Foreskin fibroblast (primary cell): ENCODE measurements at places on chromosomes 3 and 15.

DNA sequence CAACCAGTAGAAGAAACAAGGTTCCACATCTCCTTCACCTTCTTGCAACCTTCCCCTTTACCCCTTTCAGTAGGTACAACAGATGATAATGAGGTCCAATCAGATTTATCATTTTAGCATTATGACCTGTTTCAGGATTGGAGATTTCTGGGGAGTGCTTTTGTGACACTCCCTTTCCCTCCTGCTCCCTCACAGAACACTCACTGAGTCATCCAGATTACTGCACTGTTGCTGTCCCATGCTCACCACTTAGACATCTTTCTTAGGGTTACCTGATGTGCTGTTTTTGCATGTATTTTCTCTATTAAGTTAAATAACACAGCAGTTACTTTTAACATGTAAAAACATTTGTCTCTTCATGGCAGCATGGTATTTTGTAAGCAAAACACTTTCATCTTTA, 118.5 kb downstream of the MFSD1 start:
- peak; percentile 70 for DNase-seq

DNA sequence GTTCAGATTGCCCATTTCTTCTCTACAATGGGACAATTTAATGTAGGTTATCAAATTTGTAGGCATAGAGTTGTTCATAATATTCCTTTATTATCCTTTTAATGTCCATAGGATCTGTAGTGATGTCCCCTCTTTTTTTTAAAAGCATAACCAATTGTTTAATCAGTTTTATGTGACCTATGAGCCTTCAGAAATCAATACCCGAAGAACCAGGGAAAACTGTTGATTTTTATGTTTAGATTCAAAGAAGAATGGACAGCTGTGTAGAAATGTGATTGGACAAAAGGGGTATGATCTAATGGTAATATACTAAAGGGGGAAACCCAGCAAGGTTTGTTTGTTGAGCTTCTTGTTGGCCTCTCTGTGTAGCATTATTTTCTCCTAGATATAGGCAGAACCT, 39.5 kb downstream of the SUSD5 start:
- DNase-seq = no peak

- DNase-seq = no peak
Measured at GRCh38 chr3:114389156-114389555, 95.3 kb downstream of the TIGIT start.

- DNase-seq = no peak
Measured at GRCh38 chr15:72838311-72838731, 54.8 kb upstream of the ADPGK start.

GRCh38 chr3:196268284-196269163, 19.0 kb downstream of the PCYT1A start:
- peak; percentile 73 for DNase-seq

- DNase-seq = no peak
Measured at GRCh38 chr3:143590660-143591059, 257.6 kb downstream of the SLC9A9 start.

GRCh38 chr15:41965441-41966413, 6.6 kb downstream of the EHD4 start:
- no peak for DNase-seq

- peak; percentile 28 for DNase-seq
Measured at GRCh38 chr3:127547761-127548605, 42.5 kb downstream of the TPRA1 start.

GRCh38 chr3:105351821-105352220, 14.9 kb upstream of the ALCAM start:
- DNase-seq = peak; percentile 54

- DNase-seq = no peak
Measured at GRCh38 chr15:33451385-33451784, 140.6 kb downstream of the RYR3 start.

- no peak for DNase-seq
Measured at GRCh38 chr3:13902648-13903238, 22.9 kb upstream of the WNT7A start.

GRCh38 chr3:101020351-101021015, 27.3 kb upstream of the ABI3BP start:
- peak; percentile 51 for DNase-seq

DNA sequence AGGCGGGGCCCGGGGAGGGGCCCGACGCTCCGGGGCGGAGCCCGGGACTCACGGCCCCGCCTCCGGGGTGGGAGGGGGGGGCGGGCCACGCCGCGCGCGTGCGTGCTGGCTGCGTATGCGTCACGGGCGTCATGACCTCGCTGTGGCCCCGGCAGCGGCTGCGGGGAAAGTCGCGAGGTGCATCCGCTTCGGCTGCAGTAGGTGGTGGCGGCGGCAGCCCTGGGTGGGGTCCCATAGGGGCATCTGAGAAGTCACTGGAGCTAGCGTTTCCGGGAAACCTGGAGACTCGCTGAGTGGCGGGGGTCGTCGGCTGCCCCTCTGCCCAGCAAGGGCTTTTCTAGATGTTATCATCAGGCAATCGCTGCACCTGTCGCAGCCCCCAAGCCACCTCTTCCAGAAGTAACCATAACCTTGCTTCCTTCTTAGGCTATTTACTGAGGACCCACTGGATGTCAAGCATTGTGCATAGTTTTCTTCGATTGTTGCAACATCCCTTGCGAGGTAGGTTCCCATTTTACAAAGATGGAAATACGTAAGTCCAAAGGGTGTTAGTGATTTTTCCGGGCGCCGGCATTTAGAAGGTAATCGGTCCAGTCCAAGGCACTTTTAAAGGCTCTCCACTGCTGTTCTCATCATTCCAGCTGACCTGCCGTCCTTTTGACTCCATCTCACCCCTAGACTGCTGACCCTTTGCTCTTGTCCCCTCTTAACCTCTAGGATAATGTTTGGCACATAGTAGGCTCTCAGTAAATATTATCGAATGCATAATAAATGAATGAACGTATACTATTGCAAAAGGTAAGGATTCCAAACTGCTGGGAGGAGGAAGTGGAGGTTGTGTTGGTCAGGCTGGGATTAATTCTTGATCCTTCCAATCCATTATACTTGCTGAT, at the start of gene GDPGP1:
TSS of gene GDPGP1 (plus strand) at position 114 of the 893 bp plus-strand sequence. CDS start 6,700 bp downstream, outside the sequence.
- peak; percentile 31 for DNase-seq

- DNase-seq = no peak
Measured at GRCh38 chr3:38121451-38121831, 15.5 kb downstream of the ACAA1 start.

DNA sequence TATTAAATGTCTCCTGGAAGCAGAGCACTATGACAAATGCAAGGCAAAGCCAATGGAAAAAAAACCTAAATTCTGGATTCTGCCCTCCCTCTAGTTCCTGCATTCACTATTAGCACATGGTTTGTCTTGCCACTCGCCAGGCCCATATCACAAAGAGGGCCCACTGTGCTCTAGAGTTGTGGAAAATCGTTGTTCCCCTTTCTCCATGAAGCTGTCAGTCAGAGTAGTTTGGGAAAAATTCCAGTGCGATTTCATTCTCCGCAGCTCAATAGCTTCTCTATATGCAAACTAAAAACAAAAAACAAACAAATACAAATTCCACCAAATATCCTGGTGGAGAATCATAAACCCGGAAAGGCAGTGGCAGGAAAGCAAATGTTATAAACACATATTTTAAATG, 77.3 kb downstream of the RORA start:
- no peak for DNase-seq

DNA sequence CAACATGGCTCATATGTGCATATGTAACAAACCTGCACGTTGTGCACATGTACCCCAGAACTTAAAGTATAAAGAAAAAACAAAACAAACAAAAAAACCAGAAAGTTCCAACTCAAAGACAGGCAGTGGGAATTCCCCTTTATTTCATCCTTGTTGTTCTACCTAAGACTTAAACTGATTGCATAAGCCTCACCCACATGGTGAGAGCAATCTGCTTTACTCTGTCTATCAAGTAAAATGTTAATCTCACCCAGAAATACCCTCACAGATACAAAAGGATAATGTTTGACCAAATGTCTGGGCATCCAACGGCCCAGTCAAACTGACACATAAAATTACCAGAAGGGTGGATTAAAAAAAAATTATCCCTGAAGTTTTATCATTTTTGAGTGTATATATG, 190.9 kb upstream of the PLSCR5 start:
- no peak for DNase-seq

DNA sequence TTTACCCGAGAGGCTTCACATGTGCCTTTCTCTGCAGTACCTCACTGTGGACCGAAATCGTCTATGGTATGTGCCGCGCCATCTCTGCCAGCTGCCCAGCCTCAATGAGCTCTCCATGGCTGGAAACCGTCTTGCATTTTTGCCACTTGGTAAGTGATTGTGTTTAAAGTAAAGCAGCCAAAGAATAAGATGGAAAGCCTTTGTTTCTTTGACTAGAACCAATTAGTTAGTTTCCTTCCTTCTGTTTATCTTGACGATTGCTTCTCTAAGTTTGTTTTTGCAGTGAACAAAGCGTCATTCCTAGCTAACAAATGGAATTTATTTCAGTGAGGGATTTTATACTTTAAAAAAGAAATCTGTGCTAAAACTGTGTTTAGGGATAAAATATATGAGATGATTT, 82.7 kb downstream of the LRRC28 start:
- no peak for DNase-seq

- no peak for DNase-seq
Measured at GRCh38 chr3:5616873-5617272, 429.4 kb downstream of the EDEM1 start.

DNA sequence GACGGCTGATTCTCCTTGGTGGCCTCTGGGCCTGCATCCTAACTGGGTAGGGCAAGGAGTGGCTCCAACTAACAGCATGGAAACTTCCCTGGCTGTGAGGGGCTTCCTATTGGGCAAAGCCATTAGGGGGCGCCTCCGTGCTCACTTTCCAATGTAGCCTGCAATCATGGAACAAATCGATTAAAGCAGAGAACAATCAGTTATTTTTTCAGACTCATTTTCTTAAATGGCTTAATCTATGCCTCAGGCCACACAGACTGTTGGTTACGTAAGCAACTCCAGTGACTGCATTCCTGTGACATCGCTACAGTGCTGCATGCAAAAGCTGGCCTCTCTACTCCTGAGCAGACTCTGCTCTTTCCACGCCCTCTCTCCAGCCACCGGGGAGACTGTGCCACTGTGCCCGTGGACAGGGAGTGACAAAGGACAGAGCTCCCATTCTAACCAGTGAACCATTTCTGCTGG, 278.9 kb downstream of the KLF13 start:
- peak; percentile 43 for DNase-seq

DNA sequence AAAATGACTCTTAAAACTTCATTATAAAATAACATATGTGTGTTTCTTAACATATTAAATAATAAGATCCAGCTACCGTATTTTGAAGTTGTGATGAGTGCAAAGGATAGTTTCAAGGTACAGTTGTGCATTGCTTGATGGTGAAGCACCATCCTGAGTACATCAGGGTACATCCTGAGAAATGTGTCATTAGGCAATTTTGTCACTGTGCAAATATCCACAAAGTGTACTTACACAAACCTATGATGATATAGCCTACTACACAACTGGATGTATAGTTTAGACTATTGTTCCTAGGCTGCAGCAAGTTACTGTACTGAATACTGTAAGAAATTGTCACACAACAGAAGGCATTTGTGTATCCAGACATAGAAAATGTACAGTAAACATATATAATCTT, 20.8 kb upstream of the TM4SF1 start:
- DNase-seq = no peak

DNA sequence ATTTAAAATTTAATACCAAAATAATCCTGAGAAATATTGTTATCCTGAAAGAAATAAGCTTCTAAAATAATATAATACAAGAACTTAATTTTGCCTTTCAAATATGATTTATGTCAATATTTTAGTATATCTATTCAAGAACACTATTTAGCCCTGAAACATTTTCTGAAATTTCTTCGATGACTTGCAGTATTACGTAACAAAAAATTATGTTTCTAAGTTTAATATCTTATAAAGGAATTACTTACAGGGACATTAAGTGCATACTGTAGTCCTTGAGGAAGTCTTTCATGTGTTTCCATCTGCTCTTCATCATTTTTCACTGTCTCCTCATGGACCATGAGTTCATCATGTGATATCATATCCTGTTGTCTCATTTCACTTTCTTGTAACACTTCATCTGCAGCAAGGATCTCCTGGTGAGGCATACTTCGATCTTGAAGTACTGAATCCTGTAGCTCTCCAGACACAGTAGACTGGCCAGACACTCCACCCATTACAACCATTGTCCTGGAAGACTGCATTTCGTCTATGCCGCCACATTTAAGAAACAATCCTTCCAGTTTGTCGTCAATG, 62.0 kb downstream of the ZNF148 start:
- DNase-seq = peak; percentile 67

DNA sequence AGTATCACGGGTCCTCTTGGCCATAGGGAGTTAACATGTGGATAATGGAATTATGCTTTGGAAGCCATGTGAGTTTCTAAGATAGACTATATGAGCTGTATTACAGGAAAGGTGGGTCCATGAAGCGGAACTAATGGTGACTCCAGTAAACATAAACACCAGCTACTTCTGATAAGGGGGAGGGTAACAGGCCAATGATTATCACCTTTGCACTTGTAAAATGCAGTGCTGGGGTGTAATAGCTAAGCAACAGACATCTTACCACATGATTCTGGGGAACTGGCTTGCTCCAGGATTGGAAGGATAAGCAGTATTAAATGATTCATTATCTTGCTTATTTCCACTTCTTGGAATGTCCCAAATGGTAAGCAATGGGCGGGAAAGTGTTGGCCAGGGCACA, 61.4 kb upstream of the CD47 start:
- no peak for DNase-seq

GRCh38 chr3:158402590-158402989, 168.4 kb upstream of the MLF1 start:
- DNase-seq = no peak

GRCh38 chr3:89414270-89414669, 306.8 kb downstream of the EPHA3 start:
- no peak for DNase-seq

DNA sequence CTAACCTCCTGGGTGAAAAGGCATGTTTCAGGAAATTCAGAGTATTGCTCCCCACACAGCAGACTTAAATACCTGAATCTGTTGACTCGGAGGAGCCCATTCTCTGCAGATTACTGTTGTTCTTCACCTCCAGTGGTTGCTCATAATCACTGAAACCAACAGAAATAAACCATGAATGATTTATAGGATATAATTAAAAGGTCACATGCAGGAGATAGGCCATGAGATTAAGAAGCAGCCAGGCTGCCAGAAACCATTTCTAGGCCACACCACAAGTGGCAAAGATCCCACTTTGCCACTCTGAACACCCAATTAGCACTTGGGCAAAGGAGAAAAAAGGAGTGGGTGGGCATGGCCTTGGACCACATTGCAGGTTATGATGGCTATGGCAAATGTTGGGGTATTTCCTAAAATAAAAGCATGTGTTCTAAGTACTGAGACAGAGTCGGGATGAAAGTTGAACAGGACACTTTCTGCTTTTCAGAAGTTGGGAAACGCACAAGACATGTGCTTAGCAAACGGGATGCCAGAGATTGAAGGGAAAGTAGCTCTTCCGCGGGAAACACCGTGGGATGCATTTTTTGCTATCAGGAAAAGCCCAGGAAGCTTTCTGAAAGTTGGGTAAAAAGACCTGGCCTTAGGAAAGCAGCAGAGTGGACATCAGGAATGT, 1.5 kb downstream of the CDC25A start:
- peak; percentile 18 for DNase-seq

DNA sequence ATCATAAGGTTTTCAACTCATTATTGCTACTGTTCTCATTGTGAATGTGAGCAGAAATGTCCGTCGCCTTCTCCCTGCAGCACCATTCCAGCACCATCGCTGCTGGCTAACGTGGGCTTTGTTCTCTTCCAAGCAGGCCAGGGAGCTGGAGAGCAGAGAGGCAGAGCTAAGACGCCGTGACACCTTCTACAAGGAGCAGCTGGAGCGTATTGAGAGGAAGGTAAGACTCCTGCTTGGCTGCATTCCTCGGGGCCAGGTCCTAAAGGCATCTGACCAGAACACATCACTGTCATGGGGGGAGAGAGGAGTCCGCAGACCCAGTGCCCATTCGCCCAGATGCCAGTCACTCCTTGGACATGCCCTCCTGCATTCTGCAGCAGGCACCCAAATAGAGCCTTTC, 130.4 kb upstream of the PLXNA1 start:
- DNase-seq = no peak
